ENCODE measurements at places on chromosomes 13 and 19.

DNA sequence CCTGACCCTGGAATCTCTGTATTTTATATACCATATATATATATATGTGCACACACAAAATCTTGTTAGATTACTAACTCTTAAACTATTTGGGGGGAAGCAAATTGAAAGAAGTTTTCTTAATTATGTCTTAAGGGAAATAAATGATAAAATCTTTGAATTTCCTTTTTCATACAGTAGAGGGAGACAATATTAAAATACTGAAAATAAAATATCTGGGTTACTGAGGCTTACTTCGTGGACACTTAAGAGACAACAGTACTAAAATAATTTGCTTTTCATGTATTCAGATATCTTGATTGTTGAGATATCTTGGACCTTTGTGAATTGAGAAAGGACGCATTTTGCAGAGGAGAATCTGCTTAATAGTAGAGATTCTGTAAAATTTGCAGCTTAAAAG, 17.0 kb downstream of the SUGT1 start:
- no peak for DNase-seq

- no peak for DNase-seq
Measured at GRCh38 chr19:17322854-17323253, 11.8 kb downstream of the ANO8 start.

DNA sequence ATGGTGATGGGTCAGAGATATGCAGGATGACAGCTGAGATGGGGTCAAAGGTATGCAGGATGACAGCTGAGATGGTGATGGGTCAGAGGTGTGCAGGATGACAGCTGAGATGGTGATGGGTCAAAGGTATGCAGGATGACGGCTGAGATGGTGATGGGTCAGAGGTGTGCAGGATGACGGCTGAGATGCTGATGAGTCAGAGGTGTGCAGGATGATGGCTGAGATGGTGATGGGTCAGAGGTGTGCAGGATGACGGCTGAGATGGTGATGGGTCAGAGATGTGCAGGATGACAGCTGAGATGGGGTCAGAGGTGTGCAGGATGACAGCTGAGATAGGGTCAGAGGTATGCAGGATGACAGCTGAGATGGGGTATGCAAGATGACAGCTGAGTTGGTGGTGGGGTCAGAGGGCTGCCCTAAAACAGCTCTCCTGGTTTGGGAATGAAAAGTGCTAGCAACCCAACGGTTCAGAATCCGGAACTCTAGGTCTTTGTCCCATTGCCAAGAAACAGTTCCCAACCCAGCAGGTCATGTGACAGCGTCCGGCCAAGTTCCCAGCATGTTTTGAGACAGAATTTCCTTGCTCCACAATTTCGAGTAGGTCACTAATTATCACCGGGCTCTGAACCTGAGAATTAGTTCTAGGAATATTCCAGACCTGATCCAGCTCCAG, 3.2 kb downstream of the SELENOW start:
- DNase-seq: no peak

DNA sequence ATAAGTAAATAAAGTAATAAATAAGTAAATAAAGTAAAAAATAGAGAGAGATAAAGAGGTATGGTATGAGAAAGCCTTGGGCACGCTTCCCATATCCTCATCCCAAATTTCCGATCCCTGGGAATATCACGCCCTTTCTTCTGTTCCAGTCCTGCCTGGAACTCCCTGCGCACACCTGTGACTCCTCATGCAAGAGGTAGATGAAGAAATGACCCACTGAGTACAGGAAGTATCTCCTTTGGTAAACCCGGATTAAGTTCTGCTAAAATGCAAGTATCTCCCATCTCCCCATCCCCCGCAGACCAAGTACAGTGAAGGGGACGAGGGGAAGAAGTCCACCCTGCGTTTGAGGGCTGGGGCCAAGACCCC, 399 bp upstream of the ZNF136 start:
- no peak for DNase-seq

DNA sequence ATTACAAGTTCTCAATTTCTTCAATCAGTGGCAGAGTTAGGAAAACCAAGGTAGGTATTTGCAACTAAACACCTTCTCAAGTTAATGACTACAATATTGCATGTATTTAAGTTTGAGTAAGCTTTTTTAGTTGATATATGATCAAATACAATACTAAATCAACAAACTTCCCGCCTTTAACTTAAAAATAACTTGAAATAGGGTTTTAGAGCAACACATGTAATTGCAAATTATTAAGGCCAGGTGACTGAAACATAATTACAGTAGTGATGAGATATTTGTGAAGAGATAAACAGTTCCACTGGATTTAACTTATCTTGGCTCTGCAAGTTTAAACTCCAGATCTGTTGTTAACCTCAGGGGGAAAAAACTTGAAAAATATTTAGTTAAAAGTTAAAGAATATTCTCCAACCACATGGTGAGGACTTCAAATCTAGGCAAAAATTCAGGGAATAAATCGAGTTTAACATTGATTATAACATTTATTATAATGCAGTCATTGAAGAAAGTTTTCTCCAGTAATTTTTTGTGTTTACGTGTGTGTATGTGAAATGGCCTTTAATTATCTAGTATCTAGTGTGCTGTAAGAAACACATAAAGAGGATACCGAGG, 3.6 kb downstream of the DACH1 start:
- DNase-seq: no peak

DNA sequence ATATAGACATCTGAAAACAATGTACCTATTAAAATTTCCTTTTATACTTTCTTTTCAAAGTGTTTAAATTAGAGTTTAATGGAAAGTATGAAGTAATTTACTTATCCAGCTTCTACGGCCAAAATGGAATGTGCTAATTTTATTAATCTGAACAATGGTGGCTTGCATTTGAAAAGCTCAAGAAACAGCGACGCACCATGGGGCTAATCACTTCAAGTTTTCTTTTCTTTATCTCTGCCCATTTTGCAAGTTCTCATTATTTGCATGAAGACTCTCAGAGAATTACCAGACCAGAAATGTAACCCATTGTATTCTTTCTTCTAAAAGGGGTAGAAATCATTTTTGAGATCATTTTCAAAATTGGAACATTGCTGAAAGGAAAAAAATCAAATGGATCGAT, 204.0 kb upstream of the STARD13 start:
- no peak for DNase-seq

GRCh38 chr19:29372921-29373797, 152.6 kb upstream of the VSTM2B start:
- no peak for DNase-seq

GRCh38 chr13:40158218-40158617, 502.8 kb downstream of the COG6 start:
- DNase-seq: no peak

GRCh38 chr13:48709213-48709612, 55.5 kb downstream of the CYSLTR2 start:
- no peak for DNase-seq

DNA sequence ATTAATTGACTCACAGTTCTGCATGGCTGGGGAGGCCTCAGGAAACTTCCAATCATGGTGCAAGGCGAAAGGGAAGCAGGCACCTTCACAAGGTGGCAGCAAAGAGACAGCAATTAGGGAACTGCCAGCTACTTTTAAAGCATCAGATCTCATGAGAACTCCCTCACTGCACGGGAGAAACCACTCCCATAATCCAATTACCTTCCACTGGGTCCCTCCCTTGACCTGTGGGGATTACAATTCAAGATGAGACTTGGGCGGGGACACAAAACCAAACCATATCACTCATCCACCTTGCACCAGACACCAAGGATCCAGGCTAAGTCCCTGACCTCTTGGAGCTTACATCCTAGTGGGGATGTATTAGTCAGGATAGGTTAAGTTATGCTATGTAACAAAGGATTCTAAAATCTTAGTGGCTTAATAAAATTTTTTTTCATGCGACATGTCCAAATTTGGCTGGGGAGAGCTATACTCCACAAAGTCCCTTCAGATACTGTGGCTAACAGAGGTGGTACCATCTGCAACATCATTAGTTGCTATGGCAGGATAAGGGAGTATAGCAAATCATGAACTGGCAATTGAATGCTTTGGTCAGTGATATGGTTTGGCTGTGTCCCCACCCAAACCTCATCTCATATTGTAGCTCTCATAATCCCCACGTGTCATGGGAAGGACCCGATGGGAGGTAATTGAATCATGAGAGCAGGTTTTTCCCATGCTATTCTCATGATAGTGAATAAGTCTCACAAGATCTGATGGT, 8.3 kb upstream of the FAM187B start:
- no peak for DNase-seq

GRCh38 chr13:30453727-30454126, 12.0 kb downstream of the HMGB1 start:
- no peak for DNase-seq

DNA sequence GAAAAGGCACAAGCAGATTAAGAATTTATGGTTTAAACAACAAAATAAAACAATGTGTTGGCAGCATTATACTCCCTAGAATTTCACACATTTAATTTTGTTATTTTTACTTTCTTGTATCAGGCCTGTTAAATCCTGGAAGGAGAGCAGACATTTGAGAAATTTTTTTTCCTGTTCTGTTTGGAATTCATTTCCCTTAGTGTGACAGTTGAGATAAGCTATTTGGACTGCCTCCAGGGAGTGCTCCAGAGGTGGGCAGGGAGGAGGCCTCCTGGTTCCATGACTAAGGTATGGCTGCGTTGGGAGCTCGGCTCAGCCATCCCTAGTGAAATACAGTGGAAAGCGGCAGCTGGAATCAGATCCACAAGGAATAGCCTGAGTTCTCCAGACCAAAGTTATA, 185.7 kb downstream of the KCNRG start:
- no peak for DNase-seq

- DNase-seq: no peak
Measured at GRCh38 chr13:28412981-28413380, 81.9 kb downstream of the FLT1 start.

DNA sequence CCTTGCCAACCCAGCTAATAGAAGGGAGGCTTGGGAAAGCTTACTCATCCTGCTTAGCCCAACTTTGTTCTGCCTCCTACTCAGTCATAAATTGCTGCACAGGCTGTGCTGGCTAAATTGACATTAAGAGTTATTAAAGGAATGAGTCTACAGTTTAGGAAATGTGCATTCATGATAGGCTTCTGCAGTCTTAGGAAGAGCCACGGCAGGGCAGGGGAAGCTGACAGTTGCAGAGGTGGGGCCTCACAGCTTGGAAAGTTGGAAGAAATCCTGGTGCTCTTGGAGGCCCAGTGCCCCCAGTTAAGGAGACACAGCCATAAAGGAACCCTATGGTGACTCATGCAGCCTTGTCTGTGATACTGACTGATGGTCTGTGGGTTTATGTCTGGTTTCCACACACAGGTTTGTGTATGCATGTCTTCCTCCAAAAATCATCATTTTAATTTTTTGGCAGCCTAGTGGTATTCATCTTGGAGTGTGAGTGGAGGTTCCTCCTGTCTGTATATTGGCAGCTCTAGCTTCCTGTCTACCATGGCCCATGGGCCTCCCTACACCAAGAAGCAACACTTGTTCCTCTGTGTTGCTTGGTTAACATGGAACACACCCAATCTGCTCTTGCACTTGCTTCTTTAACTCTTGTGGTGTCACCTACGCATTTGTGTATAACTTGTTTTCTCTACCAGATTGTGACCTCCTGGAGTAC, 135.0 kb upstream of the KL start:
- no peak for DNase-seq

DNA sequence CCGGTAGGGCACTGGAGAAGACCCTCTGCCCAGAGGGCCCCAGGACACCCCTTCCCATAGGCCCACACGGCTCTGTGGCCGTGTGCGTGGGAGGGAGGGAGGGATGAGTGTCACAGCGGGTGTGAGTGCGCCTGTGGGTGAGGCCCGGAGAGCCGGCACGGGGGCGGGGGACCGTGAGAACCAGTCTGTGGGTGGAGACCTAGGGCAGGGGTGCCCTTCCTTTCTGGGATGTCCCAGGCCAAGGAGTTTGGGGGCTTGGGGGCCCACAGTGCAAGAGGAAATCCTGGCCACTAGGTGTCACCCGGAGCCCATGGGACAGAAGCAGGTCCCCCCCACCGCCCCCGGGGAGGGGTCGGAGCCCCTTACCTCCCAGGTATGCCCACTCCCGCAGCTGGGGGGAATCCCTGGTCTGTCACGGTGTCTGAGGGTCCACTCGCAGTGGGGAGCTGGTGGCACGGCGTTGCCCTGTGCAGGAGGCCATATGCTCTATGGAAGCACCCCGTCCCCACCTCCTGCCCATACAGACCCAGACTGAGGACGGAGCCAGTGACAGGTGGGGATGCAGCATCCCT, 16.0 kb upstream of the SLC7A10 start:
- no peak for DNase-seq

DNA sequence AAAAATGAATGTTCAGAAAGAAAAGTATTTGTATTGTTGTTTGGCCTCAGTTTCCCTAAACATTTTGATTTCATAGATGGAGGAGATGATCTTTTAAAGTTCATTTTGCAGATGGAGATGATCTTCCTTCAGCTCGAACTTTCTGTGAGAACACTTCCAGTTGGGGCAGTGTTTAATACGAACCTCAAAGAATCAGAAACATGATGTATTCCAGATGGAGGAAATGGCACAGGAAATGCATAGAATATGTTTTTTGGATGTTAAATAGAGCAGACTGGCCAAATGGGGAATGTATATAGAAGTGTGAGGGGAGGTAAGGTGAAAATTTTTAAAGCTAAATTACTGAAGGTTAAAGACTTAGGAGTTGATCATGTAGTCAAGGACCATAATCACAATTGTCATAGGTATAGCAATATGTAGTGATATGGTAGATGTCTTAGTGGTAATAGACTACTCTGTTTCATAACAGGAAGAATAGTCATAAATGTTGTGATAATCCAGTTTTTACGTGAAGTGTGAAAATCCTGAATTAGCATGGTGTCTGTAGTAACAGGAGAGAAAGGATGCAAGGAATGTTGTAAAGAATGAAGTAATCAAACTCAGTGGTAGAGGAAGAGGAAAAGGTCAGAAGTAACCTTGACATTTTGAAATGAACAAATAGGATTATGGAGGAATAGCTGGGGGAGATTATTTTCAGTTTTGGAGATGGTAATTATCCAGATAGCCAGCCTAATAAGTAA, 5.1 kb downstream of the RAP2A start:
- no peak for DNase-seq

DNA sequence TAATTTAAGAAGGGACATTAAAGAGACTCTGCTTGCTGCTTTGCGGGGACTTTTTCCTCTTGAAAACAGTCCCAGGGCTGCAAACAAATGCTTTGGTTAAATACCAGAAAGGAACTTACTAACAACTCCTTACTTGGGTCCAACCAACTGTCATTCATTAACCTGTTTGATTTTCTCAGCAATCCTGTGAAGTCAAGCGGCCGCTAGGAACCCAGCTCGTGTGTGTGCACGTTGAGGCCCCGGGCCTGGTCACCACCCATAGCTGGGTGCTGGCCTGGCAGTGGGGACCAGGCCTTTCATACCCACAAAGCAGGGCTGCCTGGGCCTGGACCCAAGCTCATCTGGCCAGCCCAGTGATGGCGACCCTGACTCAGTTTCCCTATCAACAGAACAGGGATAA, 50.7 kb downstream of the C1QTNF9 start:
- no peak for DNase-seq
